ENCODE measurements at places on chromosomes 7 and 10.

GRCh38 chr7:36535866-36536664 is 146.4 kb downstream of the ANLN start:
- DNase-seq: no peak

DNA sequence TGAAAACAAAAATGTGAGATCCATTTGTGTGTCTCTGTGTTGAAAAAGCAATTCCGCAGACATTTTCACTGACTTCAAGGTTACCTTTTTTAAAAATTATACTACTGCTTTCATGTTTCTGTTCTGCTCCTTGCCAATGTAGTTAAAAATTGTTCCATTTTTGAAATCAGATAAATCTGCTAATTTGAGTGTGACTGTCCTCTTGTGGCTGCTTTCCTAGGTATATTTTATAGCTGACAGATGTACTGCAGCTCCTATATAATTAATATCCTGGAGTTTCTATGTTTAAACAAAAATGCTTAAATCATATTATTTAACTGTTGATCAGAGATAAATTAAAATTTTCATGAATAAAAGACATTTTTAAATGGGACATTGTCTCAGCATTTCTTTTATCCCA is 177.6 kb upstream of the LRRTM3 start:
- no peak for DNase-seq

GRCh38 chr10:78045237-78045636 is 11.6 kb downstream of the RPS24 start:
- DNase-seq: no peak

DNA sequence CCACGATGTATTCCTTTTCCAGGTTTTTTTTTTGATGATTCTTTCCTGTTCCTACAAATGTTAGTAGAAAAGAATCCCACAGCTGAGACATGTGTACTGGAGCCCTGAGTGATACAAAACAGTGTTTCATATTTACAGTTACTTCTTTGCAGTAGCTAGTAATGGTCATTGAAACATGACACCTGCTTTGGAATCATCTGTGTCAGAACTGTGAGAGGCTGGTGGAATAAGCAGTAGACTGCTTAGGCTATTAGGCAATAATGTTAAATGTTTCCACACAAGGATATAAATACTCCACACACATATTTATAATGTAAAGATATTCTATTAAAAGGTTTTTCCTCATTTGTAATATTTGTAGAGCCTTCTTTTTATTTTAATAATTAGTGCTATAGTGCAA is 394.0 kb downstream of the THSD7A start:
- no peak for DNase-seq

GRCh38 chr10:128642502-128642901 is 516.3 kb upstream of the MKI67 start:
- DNase-seq: no peak

- no peak for DNase-seq
Observed at GRCh38 chr7:142669074-142669654, 80.1 kb upstream of the PRSS1 start.

DNA sequence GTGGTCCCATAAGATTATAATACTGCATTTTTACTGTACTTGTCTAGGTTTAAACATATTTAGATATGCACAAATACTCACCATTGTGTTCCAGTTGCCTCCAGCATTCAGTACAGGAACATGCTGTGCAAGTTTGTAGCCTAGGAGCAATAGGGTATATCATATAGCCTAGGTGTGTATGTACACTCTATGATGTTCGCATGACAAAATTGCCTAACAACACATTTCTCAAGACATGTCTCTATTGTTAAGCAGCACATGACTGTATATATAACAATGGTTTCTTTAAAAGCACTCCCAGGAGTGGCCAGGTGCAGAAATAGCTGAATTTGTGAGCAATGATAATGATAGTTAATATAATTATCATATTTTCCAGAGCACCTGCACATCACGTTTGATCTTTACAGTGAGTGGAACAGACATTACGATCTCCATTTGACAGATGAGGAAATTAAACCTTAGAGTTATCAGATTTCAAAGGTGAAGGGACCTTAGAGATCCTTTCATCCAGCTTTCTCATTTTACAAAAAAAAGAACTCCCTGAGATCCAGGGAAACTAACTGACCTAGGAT is 99.2 kb upstream of the PDCD4 start:
- no peak for DNase-seq

- DNase-seq: no peak
Observed at GRCh38 chr10:72009425-72010081, 45.4 kb downstream of the CHST3 start.

GRCh38 chr10:129079705-129080104 is 387.3 kb upstream of the MGMT start:
- no peak for DNase-seq

DNA sequence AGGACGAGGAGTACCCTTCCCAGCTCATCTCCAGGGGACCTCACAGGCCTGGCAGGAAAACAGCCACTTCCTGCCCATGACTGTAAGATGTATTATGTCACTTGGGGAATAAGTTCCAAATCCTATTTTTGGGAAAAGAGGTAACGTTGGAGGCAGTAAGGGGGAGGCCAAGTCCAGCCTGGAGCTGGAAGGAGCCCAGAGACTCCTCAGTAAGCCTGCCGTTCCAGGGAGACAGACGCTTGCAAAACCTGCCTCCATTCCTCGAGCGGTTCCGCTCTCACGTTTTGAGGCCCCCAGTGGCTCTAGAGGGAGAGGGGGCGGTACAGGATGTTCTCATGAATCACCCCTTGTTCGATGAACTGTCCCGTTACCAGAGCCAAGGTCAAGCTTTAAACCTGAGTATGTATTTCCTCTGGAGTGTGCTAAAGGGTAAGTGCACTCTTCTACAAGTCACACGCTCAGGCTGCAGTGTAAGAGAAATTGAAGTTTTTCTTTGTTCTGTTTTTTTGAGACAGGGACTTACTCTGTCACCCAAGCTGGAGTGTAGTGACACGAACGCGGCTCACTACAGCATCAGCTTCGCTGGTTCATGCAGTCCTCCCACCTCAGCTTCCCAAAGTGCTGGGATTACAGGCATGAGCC is 45.5 kb upstream of the CYTH3 start:
- no peak for DNase-seq

DNA sequence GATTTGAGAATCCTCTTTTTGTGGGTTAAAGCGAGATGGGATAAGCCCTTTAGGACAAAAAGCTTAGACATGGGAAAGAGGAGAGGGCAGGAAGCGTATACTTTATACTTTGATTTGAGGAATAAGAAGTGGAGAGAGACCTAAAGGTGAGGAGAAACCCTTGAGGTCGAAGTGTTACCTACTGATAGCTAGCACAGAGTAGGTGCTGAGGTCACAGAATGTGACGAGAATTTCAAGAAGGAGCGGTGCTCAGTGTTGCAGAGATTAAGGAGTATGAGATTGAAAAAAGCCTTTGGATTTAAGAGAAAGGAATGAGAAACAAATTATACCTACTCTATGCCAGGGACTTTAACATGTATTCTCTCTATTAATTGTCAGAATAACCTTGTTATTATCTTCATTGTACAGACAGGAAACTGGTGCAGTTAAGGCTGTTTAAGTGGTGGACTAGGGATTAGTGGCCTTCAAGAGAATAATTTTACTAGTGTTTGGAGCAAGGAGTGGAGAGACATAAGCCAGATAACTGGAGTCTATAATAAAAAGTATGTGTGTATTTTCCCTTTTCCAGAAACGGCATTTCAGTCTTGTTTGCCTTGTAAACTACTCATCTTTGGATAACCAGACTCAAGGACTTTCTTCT is 8.8 kb downstream of the CAPZA2 start:
- no peak for DNase-seq

- no peak for DNase-seq
Observed at GRCh38 chr7:23617482-23617881, 20.3 kb downstream of the CCDC126 start.

DNA sequence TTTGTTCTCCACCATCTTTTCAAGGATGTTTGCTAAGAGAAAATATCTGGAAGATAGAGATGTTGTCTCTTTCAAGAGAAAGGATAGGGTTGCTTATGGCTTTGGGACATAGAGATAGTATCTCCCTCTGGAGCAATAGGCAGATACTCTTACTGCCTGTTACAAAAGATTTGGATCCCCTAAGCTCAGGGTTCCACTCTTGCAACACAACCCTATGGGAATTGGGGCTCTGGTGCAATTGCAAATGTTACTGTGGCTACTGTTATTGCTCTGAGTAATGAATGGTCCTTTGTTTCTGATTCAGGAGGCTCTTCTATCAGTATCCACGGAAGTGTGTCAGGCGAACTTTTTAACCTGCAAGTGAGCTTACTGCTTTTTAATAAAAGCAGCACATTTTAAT is 88.8 kb downstream of the GPR85 start:
- no peak for DNase-seq

- DNase-seq: no peak
Observed at GRCh38 chr10:44757551-44758205, 153.5 kb upstream of the TMEM72 start.

DNA sequence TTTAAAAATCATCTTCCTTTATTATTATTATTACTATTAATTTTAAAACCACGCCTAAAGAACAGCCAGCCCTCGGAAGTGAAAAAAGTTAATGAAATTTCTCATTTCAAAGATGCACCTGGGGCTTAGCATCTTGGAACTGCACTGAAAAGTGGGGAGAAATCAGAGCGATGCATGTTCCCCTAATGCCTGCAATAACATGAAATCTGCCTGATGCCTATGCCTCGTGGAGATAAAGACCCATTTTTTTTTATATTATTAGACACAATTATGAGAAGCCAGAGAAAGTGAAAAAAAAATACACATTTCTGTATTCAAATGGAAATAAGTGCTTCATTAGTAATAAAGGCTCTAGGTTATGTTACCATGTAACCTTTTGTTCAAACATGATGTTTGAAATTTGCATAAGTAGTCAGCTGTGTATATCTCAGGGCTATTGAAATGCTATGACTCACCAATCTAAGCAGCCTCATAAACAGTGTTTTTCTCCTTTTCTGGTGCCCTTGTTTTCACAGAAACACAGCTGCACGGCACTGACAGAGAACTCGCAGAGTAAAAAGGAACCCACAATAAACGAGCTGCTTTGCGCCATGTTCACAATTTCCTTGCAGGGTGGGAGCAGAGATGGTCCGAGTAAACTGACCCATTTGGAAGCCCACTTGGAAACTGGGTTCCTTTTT is 175.8 kb upstream of the PRKCQ start:
- no peak for DNase-seq

- no peak for DNase-seq
Observed at GRCh38 chr7:139538881-139539635, 15.6 kb downstream of the CLEC2L start.

DNA sequence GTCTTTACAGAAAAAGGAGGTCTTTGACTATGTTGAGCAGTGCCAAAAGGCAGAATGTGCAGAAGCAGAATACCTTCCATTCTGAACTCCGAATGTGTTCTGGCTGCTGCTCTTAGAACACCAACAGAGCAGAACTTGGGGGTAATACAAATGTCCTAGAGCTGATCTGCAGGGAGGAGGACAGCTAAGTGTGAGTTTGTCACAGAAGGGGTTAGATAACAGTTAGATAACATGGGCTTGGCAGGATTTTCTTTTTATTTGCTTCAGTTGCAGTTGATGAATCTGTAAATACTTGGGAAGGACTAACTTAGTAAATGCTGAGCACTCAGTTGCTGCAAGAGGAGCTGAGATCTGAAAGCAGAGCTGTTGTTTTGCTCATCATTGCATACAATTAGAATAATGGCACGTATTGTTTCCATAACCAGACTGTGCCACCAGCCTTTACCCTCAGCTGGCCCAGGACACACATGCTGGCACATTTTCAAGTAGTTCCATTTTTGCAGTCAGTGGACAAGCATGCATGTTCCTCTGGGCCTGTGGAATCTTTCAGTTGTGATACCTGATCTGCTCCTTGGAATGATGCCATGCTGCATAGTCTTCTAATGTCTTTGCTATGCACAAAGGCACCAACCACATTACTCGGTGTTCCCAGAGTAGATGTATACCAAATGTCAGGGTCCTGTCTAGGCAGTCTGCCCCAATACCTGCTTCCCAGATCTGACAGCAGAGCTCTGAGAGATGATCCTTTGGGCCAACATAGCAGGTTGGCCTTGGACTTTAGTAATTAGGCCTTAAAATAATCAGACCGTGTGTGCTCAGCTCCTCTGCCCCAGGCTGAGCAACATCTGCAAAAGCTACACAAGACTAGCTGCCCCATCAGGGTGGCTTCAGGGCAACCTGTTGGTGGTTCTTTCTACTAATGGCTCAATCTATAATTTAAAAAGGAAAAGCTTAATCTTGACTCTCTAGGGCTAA is 55.7 kb downstream of the GSDME start:
- no peak for DNase-seq

DNA sequence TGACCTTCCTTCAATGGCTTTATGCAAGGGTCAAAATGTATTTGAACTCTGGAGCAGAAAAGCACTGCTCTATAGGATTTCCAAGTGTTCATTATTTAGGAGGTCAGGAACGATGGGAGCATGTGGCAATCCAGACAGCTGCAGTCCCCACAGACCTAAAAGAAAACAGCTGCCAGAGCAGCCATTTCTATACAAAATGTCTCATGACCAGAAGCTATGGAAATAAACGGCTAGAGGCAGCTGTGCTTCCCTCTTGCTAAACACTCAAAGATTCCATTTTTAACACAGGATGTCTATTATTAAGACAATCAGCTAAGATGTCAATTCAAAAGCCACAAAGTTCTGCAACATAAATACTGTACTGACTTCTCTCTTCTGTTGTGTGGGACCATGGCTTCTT is 879.1 kb upstream of the C7orf33 start:
- no peak for DNase-seq

- DNase-seq: no peak
Observed at GRCh38 chr10:101545898-101546297, 42.2 kb downstream of the POLL start.

DNA sequence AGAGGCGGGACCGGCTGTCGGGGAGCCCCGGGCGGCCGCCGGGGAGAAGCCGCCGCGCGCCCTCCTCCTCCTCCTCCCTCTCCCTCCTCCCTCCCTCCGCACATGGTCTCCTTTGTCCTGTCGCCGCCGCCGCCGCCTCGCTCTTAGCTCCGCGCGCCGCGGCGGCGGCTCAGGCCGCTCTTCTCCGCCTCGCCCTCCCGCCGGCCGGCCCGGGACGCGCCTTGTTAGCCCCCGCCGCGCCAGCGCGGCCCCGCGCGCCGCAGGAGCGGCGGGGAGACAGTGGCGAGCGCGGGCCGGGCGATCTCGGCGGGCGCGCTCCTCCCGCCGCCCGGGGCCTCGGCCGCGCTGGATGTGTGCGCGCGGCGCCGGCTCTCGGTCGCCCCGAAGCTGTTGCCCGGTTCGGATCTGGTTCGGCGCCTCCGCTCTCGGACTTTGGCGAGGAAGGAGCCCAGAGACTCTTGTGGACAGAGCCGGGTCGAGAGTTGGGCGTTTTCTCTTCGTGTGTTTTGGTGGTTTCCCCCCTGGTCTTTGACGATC is 437.4 kb upstream of the GALNT17 start:
- no peak for DNase-seq
